Hematopoietic multipotent progenitor cell treated with erythropoietin and hydrocortisone succinate and interleukin-3 and kit ligand, for 8 days (in vitro differentiated cells): ENCODE measurements at places on chromosomes 3 and 15.

- peak; percentile 80 for DNase-seq
Measured at GRCh38 chr3:161069511-161070251, 35.5 kb downstream of the B3GALNT1 start.

DNA sequence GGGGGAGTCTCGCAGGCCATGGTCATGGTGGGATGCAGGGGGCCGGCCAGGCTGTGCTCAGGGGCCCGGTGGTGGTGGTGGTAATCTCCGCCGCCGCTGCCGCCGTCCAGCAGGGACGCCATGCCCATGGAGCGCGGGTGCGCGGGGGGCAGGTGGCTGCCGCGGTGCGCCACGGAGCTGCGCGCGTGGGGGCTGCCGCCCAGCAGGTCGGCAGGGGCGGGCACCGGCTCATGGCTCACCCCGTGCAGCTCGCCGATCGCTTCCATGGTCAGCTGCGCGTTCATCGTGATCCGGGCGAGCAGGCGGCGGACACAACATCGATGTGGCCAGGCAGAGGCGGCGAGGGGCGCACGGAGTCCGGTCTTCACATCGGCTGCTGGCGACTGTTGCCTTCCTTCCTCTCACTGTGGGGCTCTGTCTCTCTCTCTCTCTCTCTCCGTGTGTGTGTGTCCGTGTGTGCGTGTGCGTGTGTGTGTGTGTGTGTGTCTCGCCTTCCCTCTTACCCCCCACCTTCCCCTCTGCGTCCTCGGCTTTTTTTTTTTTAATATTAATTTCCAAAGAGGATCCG is 451 bp downstream of the ONECUT1 start:
- DNase-seq: no peak

GRCh38 chr3:141754032-141754431 is 9.2 kb upstream of the GRK7 start:
- peak; percentile 58 for DNase-seq

DNA sequence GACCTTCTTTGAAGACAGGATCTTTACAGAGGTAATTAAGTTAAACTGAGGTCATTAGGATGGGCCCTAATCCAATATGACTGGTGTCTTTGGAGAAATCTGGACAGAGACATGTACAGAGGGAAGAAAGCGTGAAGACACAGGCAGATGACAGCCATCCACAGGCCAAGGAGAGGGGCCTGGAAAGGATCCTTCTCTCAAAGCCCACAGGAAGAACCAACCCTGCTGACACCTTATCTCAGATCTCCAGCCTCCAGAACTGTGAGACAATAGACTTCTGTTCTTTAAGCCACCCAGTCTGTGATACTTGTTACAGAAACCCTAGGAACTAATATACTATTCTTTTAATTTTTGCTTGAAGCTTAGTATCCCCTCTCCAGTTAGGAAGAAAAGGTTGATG is 74.2 kb downstream of the WDR76 start:
- DNase-seq: peak; percentile 16

DNA sequence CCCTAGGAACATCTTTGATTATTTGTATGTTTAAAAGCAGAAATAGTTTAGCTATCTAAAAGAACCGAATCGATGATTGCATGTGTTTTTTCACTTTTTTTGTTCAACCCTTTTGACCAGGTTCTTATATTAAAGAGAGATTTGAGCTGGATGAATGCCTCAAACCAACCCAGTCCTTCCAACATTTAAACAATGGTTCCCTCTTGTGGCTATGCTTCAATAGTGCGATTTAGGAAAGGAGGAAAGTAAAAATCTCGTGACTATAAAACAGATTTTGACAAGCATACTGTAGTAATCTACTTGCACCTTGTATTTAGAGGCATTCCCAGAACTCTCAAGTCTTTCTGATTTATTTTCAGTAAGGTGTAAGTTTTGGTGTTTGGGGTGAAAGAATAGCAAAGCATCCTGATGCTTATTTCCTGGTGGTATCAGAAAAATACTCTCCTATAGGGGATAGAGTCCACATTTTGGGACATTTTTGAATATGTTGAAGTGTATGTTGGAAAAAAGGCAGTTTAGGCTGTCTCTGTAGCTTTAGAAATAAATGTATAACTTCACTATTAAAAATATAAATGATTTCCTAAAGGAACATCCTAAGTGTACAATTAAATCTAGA is 159.6 kb upstream of the KCNH8 start:
- DNase-seq: peak; percentile 21

GRCh38 chr3:157775446-157775845 is 272.2 kb upstream of the VEPH1 start:
- DNase-seq: no peak

- no peak for DNase-seq
Measured at GRCh38 chr3:94293793-94294195, 230.9 kb downstream of the NSUN3 start.

DNA sequence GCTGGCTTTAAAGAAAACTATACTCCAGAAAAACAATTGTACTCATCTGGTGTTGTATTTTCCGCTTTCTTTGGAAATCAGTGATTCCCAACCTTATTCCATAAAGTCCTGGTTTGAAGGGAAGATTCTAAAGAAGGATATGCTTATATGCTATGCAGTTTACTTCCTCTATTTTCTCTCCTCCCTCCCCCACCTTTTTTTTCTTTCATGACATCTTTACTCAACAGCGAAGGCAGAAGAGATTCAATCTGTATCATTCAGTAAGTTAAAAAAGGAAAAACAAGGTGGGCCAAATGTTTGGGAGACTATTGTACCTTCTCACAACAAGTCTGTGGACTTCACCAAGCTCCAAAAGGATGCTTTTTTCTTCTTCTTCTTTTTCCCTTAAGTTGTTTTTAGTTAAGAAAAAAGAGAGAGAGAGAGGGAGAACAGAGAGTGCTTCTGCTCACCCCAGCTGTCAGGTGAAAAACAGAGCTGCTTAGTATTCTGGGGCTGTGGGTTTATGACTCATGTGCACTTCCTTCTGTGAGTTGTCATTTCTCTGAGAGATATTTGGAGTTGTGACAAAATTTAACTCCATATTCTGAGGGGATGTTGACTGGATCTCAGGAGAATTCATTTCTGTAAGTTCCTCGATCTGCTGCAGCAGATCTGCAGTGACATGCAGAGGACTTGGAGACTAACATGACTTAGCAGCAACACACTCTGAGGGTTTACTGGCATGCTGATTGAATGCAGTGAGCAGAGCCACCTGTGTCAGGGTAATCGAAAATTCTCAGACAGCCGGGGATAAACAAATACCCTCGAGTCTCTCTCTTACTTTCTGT is 70.7 kb downstream of the SSR3 start:
- DNase-seq: peak; percentile 6

DNA sequence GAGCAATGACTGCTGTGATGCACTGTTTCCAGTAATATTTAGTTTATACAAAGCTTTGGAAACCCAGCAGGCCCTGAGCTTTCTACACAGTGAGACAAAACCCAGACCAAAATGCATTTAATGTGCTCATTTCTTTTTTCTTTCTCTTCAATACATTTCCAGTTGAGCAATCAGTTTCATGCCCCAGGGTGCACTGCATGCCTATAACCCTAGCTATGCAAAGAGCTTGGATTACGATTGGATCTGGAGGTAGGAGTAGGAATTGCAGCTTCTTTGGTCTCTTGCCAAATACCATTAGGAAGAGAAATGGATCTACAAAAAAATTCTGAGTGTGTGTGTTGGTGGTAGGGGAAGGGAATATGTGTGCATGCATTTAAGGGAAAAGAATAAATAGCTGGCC is 1001.4 kb downstream of the SQOR start:
- DNase-seq: no peak

DNA sequence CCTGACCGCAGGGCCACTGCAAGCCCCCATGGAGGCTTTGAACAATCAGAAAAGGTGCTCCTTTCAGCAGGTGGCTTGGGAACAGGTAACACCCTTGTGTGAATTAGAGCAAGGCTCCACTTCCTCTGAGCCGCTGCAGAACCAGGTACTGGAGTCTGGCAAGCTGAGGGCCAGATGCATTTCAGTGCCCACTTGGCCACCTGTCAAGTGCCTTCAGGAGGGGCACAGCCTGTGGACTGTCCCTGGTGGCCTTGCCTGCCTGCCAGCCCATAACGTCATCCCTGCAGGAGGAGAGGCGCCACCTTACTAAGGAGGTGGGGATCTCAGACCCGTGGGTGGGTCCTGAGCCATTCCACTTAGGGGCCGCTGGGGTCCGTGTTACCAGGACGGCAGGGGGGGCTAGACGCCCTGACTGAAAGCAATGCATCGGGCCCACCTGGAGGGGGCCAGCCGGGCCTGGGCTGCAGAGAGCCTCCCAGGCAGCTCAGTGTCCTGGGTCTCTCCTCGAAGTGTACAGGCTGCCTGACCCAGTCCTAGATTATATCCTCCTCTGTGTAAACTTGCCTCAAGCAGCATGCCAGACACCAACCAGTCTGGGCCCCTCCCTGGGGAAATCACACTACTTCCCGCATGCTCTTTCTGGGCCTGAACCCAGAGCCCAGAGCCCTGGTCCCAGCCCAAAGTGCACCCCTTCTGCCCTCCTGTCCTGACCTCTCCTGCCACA is 16.1 kb downstream of the SPTBN5 start:
- DNase-seq: no peak
